ENCODE measurements at places on chromosomes 2 and 18.

DNA sequence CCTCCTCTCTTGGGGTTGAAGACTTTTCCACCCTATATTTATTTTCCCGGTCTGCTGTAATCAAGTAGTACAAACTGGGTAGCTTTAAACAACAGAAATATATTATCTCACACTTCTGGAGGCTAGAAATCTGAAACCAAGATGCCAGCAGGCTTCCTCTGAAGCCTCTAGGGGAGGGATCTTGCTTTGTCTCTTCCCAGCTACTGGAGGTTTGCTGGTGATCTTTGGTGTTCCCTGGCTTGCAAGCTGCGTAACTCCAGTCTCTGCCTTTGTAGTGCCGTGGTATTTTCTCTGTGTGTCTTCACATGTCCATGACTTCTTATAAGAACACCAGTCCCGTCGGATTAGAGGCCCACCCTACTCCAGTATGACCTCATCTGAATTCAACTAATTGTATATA is 44.4 kb downstream of the MYO3B start:
- no peak for DNase-seq

- DNase-seq: no peak
Observed at GRCh38 chr18:53153800-53154199, 813.8 kb downstream of the DCC start.

GRCh38 chr2:27958711-27959378 is 68.3 kb downstream of the BABAM2 start:
- no peak for DNase-seq

GRCh38 chr18:66196805-66197204 is 407.1 kb downstream of the CDH19 start:
- DNase-seq: no peak

GRCh38 chr2:31348618-31349017 is 65.9 kb downstream of the XDH start:
- no peak for DNase-seq

DNA sequence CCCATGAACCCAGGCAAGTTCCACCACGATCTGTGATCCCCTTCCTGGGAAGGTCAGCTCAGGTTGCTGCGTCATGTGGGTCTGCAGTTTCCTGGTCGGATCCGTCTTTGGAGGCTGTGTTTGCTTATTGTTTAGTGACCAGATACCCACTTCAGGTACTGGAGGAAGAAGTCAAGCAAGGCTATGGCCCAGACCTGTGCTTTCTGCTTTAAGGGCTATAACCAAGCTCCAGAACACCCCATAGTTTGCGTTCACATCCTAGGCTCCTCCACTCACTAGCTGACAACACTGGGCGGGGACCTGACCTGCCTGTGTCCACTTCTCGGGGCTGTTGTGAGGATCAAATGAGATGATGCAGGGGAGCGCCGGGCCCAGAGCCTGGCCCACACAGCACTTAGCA is 44.0 kb downstream of the MAL start:
- DNase-seq: no peak

Data from stimulated activated CD8-positive, alpha-beta memory T cell treated with anti-CD3 and anti-CD28 coated beads, Interleukin-4, amount 100 ng/mL, for 4 hours (primary cell).